ENCODE measurements at places on chromosomes 7 and 10.

DNA sequence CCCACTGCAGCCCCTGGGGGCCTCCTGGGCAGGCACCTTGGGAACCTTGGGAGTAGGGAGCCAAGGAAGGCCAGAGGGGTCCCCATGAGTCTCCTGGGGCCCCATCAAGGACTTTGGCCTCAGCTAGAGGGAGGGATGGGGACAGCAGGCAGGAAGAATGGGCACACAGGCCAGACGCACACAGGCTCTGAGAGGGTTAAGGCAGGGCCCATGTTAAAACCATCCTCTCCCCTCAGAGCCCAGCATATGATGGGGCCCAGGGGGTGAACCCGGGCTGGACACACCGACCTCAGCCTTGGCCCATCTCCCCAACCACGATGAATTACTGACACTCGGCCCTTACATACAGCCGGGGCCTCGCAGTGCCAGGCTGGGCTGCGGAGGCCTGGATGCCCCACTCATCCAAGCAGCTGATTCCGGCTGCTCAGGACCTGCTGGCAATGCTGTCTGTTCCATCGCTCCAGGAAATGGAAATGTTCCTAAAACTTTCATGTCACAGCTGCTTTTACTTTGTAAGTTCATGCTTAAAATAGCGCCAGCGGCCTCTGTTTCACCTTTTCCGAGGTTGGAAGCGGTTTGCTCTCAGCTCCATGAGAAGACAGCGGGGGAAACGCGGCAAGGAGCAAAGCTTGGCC is 17.3 kb upstream of the INPP5A start:
- DNase-seq: no peak

- no peak for DNase-seq
Measured at GRCh38 chr10:72009051-72009424, 44.8 kb downstream of the CHST3 start.

GRCh38 chr10:89206402-89207180 is 526 bp downstream of the CH25H start:
- DNase-seq: peak; percentile 21

DNA sequence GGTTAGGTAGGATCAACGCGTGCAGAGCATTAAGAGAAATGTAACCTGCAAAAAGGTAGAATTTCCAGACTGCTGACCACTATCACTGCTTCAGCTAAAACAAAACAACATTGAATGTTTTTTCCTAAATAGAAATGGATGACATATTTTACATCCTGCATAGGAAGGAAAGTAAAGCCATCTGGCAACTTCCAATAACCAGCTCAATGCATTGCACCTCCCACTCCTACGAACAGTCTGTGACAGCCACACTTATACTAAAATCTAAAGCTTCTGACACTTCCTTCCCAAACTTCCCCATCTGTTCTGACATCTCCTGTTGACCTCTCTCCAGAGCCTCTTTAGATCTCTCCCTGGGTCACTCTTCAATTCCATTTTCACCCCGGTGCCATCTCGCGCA is 47.1 kb downstream of the NRCAM start:
- DNase-seq: no peak

- DNase-seq: no peak
Measured at GRCh38 chr7:134752006-134752760, 27.3 kb upstream of the CALD1 start.

- peak; percentile 38 for DNase-seq
Measured at GRCh38 chr7:107501593-107501992, 31.7 kb downstream of the GPR22 start.

DNA sequence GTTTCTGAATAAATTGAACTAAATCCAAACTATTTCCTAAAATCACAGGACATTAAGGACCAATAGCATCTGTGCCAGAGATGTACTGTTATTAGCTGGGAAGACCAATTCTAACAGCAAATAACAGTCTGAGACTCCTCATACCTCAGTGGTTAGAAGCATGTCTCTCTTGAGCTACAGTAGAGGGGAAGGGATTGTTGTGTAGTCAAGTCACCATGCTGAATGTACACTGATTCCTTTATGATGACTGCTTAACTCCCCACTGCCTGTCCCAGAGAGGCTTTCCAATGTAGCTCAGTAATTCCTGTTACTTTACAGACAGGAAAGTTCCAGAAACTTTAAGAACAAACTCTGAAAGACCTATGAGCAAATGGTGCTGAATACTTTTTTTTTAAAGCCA is 13.9 kb downstream of the MEST start:
- DNase-seq: no peak

DNA sequence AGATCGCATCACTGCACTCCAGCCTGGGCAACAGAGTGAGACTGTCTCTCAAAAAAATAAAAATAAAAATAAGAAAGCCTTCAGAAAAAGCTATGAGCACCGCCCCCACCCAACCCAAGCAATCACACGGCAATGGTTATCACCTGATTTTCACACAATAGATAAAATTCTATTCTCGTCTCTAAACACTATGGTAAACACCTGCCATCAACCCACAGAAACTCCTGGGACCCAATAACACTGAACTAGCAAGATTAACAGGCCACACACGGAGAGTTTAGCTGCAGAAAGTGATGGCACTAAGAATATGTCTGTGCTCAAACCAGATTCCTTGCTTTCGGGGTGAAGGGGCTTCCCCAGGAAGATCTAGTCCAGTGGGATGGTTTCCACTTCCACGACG is 173.8 kb downstream of the DIP2C start:
- DNase-seq: no peak

DNA sequence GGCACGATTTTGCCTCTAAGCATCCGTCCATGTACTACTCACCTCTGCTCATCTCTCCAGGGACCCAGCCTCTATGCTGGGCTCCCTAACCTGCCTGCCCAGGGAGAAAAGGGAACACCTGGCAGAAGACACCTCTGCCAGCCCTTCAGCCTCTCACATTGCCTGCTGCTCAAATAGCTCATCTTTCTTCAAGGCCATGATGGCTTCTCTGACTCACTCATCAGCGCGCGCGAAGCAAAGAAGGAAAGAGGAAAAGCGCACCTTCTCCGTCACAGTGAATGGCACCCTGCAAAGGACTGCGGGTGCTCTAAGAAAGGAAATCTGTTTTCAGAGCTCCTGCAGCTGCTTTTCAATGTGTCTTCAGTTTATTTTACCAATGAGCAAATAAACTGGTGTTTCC is 174.0 kb downstream of the PRKAG2 start:
- DNase-seq: no peak

- no peak for DNase-seq
Measured at GRCh38 chr10:12235116-12235694, 39.2 kb downstream of the CDC123 start.

DNA sequence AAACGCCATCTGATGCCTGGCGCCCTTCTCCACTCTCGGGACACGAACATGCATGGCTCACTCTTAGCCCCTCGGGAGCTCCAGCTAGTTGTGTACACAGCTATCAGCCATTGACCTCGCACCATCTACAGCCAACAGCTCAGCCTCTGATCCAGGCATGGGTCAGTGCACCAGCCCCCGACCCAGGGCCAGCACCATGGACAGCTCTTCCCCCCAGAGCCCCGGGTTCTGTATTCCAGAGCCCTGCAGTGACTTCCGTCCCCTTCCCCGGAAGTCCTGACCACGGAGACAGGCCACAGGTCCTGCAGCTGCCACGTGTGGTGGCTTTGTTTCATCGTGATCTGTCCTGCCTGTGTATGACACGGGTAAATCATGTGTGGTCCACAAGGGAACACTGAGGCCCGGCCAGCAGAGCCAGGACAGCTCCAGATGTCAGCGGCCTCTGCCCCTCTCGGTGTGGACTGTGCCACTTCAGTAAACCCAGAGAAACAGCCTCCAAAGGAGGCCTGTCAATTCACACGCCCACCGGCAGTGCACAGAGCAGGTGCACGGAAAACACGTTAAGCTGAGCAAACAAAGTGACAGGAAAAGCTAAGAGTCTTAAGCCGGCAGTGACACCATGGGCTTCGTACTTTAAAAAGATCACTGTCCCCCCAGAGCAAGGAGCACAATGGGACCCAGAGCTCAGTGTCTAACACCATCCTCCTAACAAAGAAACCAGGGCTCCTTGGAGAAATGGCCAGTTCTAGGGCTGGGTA is 13.0 kb downstream of the STK32C start:
- peak; percentile 56 for DNase-seq

- DNase-seq: no peak
Measured at GRCh38 chr7:2120251-2120660, 112.5 kb downstream of the MAD1L1 start.

- DNase-seq: no peak
Measured at GRCh38 chr10:110007161-110007700, 553 bp upstream of the ADD3 start.

- no peak for DNase-seq
Measured at GRCh38 chr7:73851410-73852338, 9.3 kb upstream of the TMEM270 start.

DNA sequence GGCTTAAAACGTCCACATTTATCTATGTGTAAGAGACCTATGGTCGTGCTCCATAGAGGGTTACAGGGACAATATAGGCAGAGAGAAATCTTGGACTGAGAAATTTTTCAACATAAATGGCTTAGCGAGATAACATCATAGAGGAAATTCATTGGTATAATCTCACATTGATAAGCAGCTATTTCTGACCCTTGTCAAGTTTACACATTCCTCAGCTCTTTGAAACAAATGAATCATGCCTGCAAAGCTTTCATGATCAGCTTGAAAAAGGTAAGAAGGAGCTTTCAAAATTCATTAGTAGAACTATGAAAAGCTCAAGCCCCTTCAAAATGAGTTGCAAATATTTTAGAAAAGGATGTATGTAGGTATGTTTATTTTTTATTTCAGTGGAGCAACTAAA is 478.8 kb downstream of the NEBL start:
- no peak for DNase-seq

- DNase-seq: no peak
Measured at GRCh38 chr7:151834271-151835035, 42.5 kb downstream of the PRKAG2 start.

DNA sequence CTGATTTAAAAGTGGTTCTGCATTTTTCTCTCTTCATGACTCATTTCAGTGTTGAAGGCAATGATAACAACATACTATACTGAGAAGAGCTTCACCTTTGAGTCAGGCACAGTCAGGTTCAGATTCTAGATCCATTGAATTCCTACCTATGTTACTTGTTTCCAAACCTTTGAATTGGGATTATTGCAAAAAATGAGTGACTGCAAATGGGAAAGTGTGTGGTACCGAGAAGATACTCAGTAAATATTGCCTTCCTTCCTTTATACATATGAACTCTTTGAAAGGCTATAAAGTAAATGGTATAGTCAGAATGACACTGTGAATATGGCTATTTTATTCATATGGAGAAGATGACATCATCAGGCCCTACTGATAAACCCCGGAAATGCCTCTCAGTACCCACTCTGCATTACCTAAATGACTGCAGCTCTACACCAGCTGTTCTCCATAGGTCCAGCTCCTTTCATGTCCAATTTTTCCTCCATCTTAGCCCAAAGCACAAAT is 66.7 kb upstream of the FGL2 start:
- no peak for DNase-seq

GRCh38 chr7:101121991-101122932 is 4.6 kb upstream of the SERPINE1 start:
- peak; percentile 41 for DNase-seq

DNA sequence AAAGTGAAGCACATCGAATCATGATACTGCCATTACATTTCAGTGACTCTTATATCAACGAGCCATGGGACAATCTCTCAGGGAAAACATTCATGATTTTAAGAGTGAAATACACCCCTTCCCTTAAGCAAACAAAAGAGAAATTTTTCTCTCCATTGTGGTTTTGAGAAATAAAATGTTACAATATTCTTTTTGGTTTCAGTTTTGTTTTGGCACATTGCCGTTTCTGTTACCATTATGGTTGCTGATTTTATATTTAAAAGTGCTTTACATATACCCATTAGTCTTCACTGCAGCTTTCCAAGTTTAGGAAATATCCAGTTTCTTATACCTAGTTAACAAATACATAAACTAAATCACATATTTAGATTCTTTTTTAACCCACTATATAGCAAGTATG is 126.8 kb upstream of the SEM1 start:
- DNase-seq: no peak

DNA sequence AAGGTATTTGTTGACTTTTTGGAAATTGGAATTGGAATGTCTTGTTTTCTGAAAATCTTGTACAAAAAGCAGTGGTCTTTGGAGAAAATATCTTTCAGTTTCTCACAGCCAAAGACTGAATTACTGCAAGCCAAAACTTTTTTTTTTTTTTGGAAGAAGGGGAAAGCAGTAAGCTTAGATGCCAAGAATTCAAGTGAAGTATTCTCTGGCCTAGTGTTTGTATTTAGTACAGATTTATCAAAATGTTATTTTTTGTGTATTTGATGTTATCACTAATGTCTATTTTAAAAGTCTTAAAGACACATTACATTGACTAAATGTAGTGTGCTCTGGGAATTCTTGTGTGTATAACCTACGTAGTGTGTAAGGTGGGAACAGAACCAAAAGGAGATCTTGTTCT is 6.2 kb downstream of the TET1 start:
- no peak for DNase-seq

DNA sequence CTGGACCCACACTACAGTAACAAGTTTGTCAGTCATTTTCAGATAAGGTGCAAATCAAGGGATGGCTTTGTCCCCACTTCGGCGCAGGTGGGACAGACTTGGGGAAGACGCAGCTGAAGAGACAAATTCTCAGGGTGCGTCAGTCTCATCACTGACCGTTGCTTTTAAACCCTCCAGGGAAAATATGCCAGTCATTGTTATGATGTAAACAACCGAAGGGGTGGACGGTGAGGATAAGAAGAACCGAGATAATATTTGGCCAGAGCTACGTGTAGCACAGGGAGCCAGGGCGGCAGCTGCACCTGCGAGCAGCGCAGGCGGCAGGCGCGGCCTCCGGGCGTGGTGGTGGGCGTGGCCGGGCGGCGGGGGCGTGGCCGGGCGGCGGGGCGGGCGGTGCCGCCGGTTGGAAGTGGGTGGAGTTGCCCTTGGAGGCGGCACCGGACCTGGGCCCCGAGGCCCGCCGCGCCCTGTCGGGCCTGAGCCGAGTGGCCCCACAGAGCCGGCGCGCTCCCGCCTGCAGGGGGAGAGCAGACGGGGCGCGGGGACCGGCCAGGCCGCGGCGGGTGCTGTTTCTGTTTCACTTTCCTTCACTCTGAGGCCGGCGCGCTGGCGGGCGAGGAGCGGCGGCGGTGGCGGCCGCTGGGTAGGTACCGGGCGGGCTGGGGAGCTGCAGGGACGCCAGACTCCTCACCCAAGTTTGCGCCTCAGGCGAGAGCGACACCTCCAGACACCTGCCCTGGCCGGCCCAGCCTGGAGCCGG is at the start of gene PCGF5:
PCGF5 (plus strand) TSS at position 470 of the 760 bp plus-strand sequence. CDS start 2,209 bp downstream, outside the sequence.
- peak; percentile 90 for DNase-seq

GRCh38 chr7:102849079-102849478 is 63.7 kb upstream of the LRRC17 start:
- no peak for DNase-seq

DNA sequence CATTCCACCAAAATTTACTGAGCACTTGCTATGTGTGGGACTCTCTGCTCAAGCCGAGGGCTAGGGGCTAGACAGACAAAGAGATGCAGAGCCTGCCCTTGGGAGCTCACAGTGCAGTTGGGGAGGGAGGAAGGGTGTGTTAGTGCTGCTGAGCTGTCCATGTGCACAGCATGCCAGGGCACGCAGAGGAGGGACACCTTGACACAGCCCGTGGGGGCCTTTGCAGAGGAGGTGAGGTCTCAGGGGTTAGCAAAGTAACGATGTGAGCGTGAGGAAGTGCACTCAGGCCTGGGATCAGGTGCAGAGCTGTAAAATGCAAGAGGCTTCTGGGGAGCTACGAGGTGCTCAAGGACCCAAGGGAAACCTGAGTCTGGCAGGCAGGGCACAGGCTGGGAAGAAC is 16.3 kb downstream of the PRKCQ start:
- no peak for DNase-seq

GRCh38 chr10:97503406-97503805 is 4.7 kb downstream of the UBTD1 start:
- no peak for DNase-seq

Data from endothelial cell (in vitro differentiated cells).